ENCODE measurements at places on chromosomes 2 and 18.

DNA sequence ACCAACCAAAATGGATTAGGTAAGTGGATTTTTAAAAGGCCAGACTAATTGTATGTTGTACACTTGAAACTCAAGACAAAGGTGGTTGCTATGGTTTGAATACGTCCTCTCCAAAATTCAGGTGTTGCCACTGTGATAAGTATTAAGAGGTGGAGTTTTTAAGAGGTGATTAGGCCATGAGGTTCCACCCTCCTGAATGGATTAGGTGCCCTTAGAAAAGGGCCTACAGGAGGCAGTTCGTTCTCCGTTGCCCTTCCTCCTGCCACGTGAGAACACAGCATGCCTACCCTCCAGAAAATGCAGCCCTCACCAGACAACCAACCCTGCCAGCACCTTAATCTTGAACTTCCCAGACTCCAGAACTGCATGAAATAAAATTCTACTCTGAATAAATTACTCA lies 51.2 kb downstream of the CHMP3 start:
- DNase-seq: no peak

DNA sequence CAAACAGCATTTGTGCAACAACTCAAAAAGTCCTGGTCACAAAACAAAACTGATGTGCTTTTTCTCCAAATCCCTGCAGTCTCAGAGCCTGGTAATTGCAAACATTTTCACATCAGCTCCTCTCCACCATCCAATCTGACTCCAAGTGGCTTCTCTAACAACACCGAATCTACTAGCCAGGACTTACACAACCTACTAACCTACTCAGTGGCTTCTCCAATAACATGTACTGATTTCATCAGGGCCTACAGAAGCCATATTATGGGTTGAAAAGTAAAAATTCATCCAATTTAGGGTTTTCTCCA lies 104.3 kb downstream of the COLEC12 start:
- DNase-seq: no peak

- no peak for DNase-seq
These were observed 82.6 kb upstream of the TANK start for GRCh38 chr2:161077367-161078210.

DNA sequence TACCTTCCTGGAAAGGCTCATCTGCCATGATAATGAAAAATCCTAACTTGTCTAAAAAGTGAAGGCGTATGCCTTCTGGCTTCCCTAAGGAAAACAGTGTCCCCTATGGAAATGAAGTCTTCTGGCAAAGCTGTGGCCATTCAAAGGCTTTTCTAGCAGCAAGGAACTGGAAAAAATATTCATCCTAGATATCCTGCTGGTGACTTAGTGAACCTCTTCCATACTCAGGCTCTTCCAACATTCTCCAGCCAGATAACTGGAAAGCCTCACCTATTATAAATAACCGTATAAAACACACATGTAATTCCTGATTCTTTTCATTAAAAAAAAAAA lies 84.7 kb downstream of the RBMS1 start:
- no peak for DNase-seq

DNA sequence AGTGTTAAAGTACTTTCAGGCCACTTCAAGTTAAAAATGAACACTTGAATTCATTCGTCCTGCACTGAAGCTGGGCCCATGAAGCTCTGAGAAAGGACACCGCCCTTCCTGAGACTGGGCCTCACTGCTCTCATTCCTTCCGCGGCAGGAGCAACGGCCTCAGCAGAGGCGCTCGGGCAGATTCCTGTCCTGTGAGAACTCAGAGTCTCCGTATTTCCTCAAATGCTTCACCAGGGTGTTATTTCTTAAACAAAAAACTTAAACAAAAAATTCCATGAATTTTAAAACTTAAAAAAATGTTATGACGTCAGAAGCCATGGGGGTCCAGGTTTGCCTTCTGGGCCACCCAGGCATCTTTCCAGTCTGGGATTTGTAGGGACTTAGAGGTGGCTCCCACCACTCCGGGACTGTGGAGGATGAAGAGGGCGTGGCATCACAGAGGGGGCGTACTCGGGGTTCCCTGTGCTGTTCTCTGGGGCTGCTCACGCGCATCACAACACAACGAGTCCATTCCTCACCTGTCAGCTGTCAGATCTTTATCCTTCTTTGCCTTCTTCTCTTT lies 115.9 kb upstream of the ASB18 start:
- DNase-seq: no peak

GRCh38 chr2:108534584-108535356 lies 500 bp downstream of the LIMS1 start:
- no peak for DNase-seq

DNA sequence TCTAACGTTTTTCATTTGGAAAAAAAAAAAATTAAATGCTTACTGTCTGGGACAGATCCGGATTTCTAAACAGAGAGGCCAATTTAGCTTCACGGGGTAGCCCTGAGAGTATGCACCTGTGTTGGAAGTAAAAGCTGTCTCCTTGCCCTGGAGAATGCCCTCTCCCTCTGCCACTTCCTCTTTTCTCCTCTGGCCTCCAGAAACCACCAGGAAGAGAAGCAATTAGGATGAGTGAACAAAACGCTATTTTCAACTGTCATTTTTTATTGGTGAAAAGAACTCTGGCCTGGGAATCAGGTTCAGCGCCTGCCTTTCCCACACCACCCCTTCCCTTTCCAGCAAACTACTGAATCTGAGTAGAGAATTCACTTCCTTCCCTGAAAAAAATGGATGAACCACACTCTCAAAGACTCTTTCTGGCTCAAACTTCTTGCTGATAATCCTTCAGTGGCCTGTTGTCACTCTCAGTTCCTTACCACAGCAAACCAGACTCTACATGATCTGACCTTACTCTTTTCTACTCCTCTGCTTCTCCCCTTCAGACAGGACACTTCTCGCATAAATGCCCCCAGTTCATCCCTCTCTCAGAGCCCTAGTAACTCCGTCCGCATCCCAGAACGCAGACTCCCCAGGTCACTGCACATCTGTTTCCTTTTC lies 29.8 kb downstream of the KLF7 start:
- DNase-seq: no peak

DNA sequence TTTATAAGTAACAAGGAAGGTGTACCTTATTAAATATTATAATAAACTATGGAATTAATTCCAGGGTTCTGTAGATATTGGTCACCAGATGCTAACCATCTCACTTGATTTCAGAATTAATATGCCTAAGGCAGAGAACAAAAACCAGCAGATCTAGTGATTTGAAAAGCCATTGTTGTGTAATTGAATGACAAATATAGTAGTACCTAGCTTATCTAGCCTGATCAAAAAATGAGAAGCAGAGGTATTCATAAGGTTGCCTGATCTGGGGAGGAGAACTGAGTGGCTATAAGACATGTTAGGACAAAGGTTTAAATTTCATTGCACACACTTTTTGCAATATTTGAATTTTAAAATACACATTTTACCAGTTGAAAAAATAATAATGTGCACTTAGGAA lies 132.0 kb upstream of the UBE2E3 start:
- no peak for DNase-seq

DNA sequence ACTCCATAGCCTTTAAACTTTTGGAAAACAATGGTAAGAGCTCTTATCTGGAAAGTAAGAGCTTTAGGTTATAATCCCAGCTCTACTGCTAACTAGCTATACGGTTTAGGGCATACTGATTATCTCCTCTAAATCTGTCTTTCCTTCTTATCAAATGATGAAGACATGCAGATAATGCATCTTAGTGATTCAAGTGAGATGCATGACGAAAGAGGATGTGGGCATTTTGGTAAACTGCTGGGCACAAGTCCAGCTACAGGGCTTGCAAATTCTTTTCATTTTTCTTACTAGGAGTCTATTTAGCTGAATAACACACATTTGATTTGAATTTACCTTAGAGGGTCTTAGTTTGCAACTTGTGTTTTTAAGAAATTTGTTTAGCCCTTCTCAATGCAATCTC lies 1604.8 kb upstream of the ZEB2 start:
- DNase-seq: no peak

DNA sequence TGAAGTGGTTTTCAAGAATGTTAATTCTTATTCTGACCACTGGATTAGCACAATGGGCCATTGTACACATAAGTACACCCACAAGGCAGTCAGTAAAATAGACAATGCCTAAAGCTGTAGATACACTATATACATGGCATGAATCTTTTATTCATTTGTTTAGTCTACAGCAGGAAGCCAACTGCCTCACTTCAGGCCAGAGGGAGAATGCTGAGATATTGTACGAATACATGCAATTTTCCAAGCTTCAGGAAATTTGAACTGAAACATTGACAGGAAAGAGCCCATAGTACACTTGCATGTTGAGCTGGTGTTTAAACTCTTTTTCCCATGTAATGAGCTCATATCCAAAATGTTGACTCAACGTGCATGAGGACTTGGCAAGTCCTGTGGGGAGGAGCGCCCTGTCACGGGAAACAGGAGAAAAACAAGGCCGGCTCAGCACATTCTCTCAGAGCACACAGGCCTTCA lies 111.6 kb upstream of the CYP1B1 start:
- no peak for DNase-seq

GRCh38 chr2:239625156-239625845 lies 224.5 kb upstream of the HDAC4 start:
- no peak for DNase-seq

DNA sequence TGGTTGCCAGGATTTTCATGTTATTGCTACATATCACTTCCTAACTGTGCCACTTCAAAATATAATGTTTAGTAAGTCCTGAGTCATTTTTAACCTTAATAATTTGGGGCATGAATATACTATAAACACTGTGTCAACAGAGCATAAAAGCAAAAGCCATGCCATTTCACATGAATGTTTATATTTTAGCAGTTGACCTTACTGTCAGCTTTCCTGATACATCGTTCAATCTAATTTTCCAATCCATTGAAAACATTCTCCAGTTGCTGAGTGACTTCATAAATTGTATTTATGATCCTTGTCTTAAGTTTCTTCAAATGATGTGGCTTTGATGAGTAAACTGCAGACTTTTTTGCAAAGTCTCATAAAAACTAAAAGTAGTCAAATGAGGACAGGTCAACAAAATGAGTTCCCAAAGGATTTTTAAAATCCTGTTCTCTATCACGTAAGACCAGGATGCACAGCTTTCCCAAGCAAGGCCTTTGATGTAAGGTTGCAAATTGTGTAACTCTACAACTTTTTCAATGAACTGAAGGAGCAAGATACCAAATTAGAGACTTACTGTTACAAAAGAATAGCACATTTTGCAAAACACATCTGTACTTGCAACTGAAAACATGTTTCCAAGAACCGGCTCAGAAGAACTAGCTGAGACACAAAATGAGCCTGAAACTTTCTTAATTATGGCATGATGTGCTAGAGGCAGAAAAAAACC lies 117.7 kb downstream of the SATB2 start:
- DNase-seq: no peak

DNA sequence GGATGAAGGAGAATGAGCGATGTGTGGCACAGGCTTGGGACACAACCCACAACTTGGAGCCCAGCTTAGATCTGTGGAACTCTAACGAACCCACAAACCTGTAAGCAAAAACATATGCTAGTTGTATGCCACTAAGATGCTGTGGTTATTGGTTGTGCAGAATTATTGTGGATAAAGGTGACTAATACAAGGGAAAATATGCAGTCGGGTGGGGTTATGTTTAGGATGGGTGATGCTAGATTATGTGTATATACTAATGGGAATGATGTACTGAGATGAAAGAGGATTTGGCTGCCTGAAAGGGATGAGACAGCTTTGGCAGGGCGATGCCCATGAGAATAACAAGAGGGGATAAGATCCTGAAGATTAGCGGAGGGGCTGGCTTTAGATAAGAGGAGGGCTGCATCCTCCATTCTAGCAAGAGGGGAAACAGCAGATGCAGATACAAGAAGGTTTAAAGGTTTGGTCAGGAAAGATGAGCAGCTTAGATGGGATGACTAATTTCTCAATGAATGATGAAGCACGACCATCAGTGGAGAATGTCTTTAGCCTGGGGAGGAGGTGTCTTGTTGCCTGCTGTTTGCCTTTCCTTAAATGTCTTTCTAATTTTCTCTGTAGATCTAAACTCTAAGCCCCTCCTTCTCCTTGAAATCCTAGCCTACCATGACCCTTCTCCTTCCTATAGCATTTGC lies 49.6 kb downstream of the GALNT14 start:
- DNase-seq: no peak

DNA sequence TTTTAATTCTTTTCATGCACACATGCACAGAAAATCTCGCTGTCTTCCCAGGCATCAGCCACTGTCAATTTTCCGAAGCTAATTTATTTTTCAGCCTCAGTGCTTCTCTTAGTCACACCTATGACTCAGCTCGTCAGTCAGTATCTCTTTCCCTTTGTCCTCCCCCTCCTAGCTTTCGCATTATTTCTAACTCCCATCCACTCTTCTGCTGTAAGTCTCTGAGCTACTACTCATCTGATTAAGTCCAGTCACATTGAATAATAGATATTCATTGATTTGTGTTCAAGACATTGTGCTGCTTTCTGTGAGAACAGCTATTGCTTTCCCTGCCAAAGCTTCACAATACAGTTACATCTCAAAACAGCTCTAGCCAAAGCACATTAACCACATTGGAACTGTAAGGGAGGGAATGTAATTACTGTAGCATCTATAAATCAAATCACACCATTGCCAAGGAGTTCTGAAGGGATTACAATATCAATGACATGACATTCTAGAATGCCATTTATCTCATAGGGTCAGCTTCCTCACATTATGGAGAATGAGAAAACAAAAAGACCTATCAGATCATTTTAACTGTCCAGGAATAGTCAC lies 89.4 kb downstream of the SCN3A start:
- DNase-seq: no peak

DNA sequence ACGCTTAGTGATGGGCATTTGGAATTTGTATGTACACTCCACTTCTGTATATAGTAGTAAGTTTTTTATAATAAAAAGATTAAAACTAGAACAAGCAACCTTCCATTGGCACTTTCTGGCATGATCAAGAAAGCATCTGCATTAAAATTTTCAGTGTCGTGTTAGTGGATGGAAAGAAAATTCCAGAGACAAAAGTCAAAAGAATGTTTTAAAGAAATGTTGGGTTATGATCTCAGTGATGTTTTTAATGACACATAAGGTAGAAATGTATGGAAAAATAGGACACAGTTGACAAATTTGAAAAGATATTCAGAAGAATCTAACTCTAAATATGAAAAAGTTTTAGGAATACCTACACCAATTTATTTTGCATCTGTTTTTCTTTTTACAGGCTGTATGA lies 126.1 kb upstream of the FAM117B start:
- no peak for DNase-seq

DNA sequence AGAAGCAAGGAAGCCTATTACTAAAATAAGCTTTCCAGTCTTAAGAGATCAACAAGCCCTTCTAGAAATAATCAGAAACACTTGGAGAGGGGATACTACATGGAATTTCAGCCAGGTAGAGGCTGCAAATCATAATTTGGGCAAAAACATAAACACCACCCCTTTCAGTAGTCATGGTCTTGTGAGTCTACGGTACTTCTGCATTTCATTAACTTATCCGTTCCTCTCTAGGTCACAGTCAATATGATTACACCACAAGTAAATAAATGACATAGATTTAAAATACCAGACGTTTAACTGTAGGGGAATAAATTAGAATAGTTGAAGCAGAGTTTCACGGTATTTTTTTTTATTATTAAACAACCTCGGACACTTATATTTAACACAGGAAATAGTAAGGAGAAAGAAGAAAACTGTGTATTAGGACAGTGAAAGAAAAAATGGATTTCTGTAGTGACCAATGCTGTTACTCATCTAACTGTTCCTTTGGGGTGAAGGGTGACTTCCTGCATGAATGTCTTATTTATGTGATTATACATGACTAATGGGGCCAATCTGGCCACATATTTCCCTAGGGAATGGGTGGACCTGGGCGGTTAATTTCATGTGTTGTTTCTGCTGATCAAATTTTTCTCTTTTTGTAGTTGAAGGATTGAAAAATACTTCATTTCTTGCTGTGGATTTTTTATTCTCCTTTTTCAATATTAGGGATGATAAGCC lies 456.6 kb upstream of the UBE2E3 start:
- DNase-seq: no peak

All from HCT116 (cell line).